Spinal cord (tissue), 10 donors: ENCODE measurements at places on chromosomes 7 and 10.

DNA sequence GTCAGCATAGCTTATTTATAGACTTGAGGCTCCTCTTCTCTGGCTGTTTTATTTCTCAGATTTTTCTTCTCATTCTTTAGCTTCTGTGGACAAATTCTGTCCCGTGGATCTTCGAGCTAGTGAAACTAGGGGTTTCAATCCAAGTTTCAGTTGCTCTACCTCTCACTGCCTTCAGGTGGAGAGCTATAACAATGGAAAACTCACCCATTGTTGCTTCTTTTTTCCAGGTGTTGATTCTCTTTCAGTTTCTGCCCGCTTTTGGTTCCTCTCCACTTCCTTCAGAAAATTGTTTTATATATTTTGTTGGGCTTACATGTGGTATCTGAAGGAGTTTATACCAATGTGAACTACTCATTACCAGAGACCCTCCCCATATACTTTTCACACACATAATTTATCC lies 266.1 kb downstream of the TCF7L2 start:
- no peak for DNase-seq
- H3K4me3 ChIP-seq = no peak overlapping the region
- H3K27me3 ChIP-seq = no peaks in the 10 kb centered on the region

DNA sequence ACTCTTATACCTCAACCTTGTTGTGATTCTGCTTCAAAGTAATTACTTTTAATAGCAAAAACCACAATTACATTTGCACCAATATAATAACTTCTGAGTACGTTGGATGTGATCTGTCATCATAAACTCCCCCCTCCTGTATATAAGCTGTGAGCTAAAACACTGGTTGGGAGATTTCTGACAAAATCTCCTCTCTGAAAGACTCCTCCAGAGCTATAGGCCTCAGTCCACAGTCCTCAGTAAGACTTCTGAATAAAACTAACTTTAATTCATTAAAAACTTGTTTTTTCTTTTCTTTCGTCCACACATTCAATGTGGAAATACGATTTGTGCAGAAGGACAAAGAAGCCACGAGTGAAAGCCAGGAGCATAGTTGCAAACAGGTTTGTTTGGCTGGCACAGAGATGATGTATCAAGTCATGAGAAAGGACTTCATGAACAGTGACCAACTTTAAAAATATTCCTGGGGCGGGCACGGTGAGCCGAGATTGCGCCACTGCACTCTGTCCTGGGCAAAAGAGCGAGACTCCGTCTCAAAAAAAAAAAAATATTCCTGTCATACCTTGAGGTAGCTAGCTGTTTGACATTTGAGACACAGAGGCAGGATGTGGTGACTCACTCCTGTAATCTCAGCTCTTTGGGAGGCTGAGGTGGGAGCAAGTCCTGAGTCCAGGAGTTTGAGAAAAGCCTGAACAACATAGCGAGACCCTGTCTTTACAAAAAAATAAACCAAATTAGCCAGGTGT lies 91.1 kb upstream of the ARHGAP21 start:
- H3K27ac ChIP-seq = no peak overlapping the region
- DNase-seq = no peak
- no peaks in the 10 kb centered on the region for H3K27me3 ChIP-seq
- H3K4me1 ChIP-seq = peaks cover 14% of the 10 kb centered on the region
- H3K36me3 ChIP-seq = no peaks in the 10 kb centered on the region

DNA sequence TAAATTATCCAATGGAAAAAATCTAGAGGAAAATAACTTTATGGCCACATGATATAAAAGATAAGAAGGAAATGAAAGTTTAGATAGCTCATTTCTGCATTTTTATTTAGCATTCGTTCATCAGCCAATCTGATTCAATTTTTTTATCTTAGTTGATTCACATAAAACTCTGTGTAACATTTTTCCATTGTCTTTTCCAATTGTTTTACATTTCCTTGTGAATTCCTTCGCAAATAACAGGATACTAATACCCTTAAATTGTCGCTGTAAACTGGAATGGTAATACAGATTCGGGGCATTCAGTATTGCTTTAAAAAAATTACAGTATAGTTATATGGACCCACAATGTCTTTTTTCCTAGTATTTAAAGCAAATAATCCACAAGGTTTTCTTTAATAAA lies 136.4 kb downstream of the CUBN start:
- H3K36me3 ChIP-seq = no peaks in the 10 kb centered on the region
- H3K4me1 ChIP-seq = peaks cover 6% of the 10 kb centered on the region
- H3K4me3 ChIP-seq = no peak overlapping the region
- H3K27me3 ChIP-seq = no peaks in the 10 kb centered on the region
- H3K27ac ChIP-seq = peak overlapping the region; percentile 83
- DNase-seq = no peak

- DNase-seq = no peak
- no peaks in the 10 kb centered on the region for H3K4me1 ChIP-seq
- H3K27me3 ChIP-seq = no peaks in the 10 kb centered on the region
- no peak overlapping the region for H3K27ac ChIP-seq
These were observed 1346.3 kb downstream of the REEP3 start for GRCh38 chr10:64867501-64867962.

DNA sequence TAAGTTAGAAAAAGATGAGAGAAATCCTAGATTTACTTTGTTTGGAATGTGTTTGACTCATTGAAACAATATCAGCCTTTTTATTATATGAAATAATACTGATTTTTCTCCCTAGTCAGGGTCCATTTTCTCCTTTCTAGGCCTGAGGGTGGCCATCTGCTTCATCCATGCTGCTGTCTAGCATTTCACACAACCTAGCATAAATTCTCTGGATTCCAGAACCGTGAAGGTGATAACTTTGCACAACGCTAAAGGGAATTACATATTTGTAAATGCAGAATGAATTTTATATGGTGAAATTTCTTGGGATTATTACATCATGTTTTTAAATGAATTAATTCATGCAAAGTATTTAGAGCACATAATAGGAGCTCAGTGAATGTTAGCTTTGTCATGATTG lies 505.1 kb downstream of the INHBA start:
- DNase-seq = no peak
- no peaks in the 10 kb centered on the region for H3K4me1 ChIP-seq
- no peak overlapping the region for H3K27ac ChIP-seq
- H3K36me3 ChIP-seq = no peaks in the 10 kb centered on the region

DNA sequence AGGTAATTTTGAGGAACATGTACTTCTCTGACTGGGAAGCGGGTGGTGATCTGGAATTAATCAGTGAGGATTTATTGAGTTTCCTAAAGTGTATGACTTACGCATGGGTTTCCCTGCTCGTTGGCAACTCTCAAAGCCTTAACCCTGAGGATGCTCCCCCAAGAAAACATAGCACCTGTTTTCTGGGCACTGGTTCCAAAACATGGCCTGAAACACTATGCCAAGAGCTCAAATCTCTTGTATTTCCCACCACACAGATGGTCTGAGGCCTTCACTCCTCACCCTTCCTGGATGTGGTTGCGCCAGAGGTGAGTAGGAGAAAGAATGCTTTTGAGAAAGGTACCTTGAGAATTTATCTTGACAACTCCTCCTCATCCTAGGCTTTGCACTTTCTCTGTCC lies 250.4 kb downstream of the FZD1 start:
- H3K27ac ChIP-seq = no peak overlapping the region
- H3K4me1 ChIP-seq = no peaks in the 10 kb centered on the region
- no peak for DNase-seq

DNA sequence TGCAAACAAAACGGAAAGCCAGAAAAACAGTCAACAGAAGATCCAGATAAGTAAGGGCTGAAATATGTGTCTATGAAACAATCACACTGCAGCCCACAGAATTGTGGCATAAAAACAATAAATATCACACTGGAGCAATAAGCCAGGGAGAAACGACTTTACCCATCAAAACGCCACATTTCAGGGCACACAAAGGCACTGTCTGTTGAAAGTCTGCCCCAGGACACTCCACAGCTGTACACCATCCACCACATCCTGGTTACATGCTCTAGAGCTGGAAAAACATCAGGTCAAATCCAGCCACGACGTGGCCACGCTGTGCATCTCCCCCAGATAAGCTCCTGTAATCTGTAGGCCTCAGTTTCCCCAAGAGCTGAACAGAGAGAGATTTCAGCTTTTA lies 88.7 kb downstream of the COBL start:
- DNase-seq = no peak
- no peak overlapping the region for H3K27ac ChIP-seq
- H3K36me3 ChIP-seq = no peaks in the 10 kb centered on the region

DNA sequence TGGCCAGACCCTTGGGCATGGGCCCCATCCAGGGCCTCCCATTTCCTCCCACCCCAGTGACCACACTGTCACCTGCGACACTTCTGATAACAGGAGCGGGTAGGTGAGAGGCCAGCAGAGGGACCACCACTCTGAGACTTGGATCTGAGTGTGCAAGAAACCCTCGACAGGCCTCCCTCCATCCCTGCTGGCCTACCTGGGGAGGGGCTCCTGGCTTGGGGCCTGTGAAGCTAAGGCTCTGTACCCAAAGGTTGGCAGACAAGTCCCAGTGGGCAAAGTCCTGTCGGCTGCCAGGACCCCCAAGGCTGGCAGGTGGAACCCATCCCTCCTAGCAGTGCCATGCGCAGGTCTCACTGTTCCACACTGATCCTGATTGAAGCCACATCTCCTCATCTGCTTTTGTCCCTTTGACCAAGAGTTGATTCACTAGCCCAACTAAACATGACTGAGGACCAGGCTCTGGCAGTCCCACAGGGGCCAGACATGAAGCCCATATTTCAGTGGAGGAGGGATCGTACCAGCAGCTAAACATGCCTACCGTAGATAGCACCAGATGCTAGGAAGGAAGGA lies 1.2 kb upstream of the PGAM2 start:
- H3K36me3 ChIP-seq = peaks cover 19% of the 10 kb centered on the region
- H3K4me1 ChIP-seq = peaks cover 49% of the 10 kb centered on the region
- H3K27ac ChIP-seq = peak overlapping the region; percentile 57
- no peak overlapping the region for H3K4me3 ChIP-seq
- no peak for DNase-seq

DNA sequence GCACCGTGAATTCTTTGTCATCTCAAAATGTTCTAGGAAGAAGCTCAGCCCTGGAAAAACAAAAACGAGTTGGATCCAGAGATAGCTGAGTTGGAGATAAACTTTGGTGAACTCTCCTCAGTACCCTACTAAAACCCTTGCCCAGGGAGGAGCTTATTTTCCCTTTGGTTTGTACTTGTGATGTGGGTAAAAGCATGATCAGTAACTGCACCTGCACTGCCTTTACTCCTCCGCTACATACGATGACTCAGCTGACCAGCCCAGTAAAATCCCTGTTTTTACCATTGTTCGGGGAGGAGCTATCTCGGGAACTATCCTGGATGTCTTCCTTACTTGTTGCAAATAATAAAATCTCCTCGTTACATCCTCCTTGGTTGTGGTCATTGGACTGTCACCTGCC lies 359.3 kb downstream of the SH2D4B start:
- H3K27ac ChIP-seq = no peak overlapping the region
- H3K36me3 ChIP-seq = no peaks in the 10 kb centered on the region
- H3K27me3 ChIP-seq = no peaks in the 10 kb centered on the region
- DNase-seq = no peak
- no peak overlapping the region for H3K4me3 ChIP-seq
- H3K4me1 ChIP-seq = peaks cover 3% of the 10 kb centered on the region

DNA sequence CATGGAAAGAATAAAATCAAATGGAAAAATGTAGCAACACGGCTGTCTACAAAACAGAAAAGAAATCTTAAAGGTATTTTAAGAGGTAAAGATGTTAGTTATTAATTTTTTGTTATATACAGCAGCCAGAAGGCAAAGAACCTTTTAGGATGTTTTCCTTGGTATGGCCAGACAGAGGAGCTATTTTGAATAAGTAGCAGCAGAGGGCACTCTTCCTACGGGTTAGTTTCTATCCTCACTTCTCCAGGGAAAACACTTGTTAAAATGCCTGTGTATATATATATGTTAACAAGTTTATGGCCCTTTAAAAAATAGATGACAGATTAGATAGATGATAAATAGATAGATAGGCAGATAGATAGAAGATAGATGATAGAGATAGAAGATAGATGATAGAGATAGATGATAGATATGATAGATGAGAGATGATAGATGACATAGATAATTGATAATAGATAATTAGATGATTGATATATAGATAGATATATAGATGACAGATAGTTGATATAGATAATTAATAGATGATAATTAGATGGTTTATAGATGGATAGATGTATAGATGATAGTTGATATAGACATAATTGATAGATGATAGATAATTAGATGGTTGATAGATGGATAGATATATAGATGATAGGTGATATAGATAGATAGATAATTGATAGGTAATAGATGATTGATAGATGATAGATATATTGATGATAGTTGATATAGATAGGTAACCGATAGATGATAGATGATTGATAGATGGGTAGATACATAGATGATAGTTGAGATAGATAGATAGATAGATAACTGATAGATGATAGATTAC lies 57.8 kb upstream of the WIPF3 start:
- H3K36me3 ChIP-seq = no peaks in the 10 kb centered on the region
- H3K27me3 ChIP-seq = no peaks in the 10 kb centered on the region
- no peak overlapping the region for H3K4me3 ChIP-seq
- DNase-seq = peak; percentile 86

DNA sequence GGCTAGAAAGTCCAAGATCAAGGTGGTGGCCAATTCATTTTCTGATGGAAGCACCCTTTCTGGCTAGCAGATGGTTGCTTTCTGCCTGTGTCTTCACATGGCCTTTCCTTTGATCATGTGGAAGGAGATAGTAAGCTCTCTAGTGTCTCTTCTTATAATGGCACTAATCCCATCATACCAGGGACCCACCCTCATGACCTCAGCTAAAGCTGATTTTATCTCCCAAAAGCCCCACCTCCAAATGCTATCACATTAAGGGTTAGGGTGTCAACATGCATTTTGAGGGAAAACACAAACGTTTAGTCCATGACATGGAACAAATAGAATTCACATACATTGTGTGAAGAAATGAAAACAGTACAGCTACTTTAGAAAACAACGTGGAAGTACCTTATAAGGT lies 100.0 kb downstream of the VPS50 start:
- DNase-seq = no peak
- no peaks in the 10 kb centered on the region for H3K36me3 ChIP-seq
- H3K4me3 ChIP-seq = no peak overlapping the region

- no peaks in the 10 kb centered on the region for H3K4me1 ChIP-seq
These were observed 10.5 kb downstream of the C10orf53 start for GRCh38 chr10:49689882-49690510.

GRCh38 chr7:130397758-130398073 lies 17.4 kb downstream of the CPA1 start:
- DNase-seq = no peak
- H3K27me3 ChIP-seq = no peaks in the 10 kb centered on the region
- peaks cover 10% of the 10 kb centered on the region for H3K4me1 ChIP-seq
- H3K36me3 ChIP-seq = peaks cover 3% of the 10 kb centered on the region
- H3K27ac ChIP-seq = peak overlapping the region; percentile 79
- no peak overlapping the region for H3K4me3 ChIP-seq

GRCh38 chr7:128920913-128921582 lies 10.5 kb upstream of the KCP start:
- peaks cover 10% of the 10 kb centered on the region for H3K4me1 ChIP-seq
- H3K27ac ChIP-seq = no peak overlapping the region
- no peak for DNase-seq
- H3K27me3 ChIP-seq = peaks cover 28% of the 10 kb centered on the region
- H3K4me3 ChIP-seq = no peak overlapping the region
- H3K36me3 ChIP-seq = no peaks in the 10 kb centered on the region
